H1 (cell line): ENCODE measurements at places on chromosomes 4 and X. TPM values are rescaled to one million over a fixed set of nuclear protein-coding genes. Genes with fewer than 3 reads are reported as not detected.

The ZXDB gene
- total RNA-seq: 6.1 and 6.7 TPM in 2 replicates

The AWAT2 gene
- not detected in 2 replicates for total RNA-seq

The EVC2 gene
- 5.9 and 6.4 TPM in 2 replicates for total RNA-seq

The CT47B1 gene
- not detected in 2 replicates for total RNA-seq

The PCYT1B gene
- 30.6 and 30.8 TPM in 2 replicates for total RNA-seq

The GPAT3 gene
- total RNA-seq: 1.8 and 2.0 TPM in 2 replicates

The USP46 gene
- total RNA-seq: 53.4 and 62.4 TPM in 2 replicates

The DGKK gene
- total RNA-seq: 17.7 and 19.2 TPM in 2 replicates

The CT45A3 gene
- not detected in 2 replicates for total RNA-seq

The SPIN2A gene
- total RNA-seq: 4.2 and 4.5 TPM in 2 replicates

The CENPVL1 gene
- total RNA-seq: 2.9 and 3.2 TPM in 2 replicates

GRCh38 chr4:5460106-5460801, 248.1 kb downstream of the EVC2 start:
- no peak overlapping the region for H3K27ac ChIP-seq
- no peak overlapping the region for H3K4me3 ChIP-seq
- no peaks in the 10 kb centered on the region for H3K27me3 ChIP-seq
- H3K36me3 ChIP-seq: no peaks in the 10 kb centered on the region
- peak; percentile 38 for DNase-seq
- no peaks in the 10 kb centered on the region for H3K4me1 ChIP-seq

DNA sequence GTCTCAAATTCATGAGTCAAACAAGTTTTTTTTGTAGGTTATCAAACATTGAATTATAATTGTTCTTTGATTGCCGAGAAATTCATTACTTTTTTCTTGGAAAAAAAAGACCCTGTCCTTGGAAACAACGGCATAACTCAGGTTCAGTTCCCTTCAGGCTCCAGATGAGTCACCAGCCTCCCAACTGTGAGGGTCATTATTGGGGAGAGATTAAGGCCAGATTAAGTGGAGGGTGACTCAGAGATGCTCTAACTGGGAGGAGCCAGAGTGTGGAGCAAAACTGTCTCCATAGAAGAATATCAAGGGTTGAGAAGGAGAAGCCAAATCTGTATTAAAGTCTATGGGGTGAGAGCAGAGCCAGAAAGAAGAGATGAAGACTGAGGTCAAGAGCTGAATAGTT, 9.6 kb downstream of the ADGRG4 start:
- no peak overlapping the region for H3K27ac ChIP-seq
- no peaks in the 10 kb centered on the region for H3K27me3 ChIP-seq
- H3K36me3 ChIP-seq: no peaks in the 10 kb centered on the region

DNA sequence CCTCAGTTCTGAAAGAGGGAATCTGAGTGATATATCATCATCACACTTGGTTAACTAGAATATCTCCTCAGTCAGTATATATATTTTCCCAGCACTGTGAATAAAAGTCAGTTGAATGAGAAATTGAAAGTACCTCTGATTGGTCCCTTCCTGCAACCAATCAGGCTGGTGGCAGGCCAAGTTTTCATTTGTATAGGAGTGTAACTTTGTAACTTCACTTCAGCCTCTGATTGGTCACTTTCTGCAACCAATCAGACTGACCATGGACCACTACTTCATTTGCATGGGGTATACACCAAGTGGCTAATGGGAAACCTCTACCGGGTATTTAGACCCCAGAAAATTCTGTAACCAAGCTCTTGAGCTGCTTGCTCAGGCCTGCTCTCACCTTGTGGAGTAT, 2.0 kb upstream of the PGK1 start:
- no peak for DNase-seq
- no peaks in the 10 kb centered on the region for H3K36me3 ChIP-seq
- no peaks in the 10 kb centered on the region; the same call in 1 of the 2 replicates for H3K4me1 ChIP-seq
- no peak overlapping the region for H3K4me3 ChIP-seq
- H3K27ac ChIP-seq: no peak overlapping the region

DNA sequence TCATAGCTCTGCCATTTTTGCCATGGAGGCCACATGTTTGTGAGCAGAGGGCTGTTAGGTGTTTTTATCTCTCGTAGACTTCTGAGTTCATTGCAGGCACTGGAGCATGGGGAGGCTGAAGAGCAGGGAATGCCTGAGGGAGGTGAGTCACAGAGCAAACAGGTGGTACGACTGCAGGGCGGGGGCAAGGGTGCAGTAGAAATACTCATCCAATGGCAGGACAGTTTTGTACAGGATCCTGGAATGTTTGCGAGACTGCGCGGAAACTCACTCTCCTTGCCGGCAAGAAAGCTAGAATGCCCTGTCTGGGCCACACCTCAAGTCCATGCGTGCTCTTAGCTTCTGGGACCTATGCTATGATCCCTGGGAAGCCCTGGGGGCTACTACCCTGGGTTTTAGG, 20.0 kb upstream of the VCX2 start:
- H3K4me3 ChIP-seq: no peak overlapping the region
- DNase-seq: no peak
- no peaks in the 10 kb centered on the region for H3K27me3 ChIP-seq
- no peaks in the 10 kb centered on the region for H3K4me1 ChIP-seq
- no peak overlapping the region for H3K27ac ChIP-seq
- H3K36me3 ChIP-seq: no peaks in the 10 kb centered on the region

GRCh38 chr4:153220682-153221395, 16.6 kb downstream of the TRIM2 start:
- peaks cover 8% of the 10 kb centered on the region for H3K27me3 ChIP-seq
- no peak overlapping the region for H3K4me3 ChIP-seq

- no peak overlapping the region for H3K4me3 ChIP-seq
- H3K27me3 ChIP-seq: no peaks in the 10 kb centered on the region
- no peaks in the 10 kb centered on the region for H3K4me1 ChIP-seq
- no peak for DNase-seq
Measured at GRCh38 chrX:44400588-44400987, 57.1 kb upstream of the EFHC2 start.

DNA sequence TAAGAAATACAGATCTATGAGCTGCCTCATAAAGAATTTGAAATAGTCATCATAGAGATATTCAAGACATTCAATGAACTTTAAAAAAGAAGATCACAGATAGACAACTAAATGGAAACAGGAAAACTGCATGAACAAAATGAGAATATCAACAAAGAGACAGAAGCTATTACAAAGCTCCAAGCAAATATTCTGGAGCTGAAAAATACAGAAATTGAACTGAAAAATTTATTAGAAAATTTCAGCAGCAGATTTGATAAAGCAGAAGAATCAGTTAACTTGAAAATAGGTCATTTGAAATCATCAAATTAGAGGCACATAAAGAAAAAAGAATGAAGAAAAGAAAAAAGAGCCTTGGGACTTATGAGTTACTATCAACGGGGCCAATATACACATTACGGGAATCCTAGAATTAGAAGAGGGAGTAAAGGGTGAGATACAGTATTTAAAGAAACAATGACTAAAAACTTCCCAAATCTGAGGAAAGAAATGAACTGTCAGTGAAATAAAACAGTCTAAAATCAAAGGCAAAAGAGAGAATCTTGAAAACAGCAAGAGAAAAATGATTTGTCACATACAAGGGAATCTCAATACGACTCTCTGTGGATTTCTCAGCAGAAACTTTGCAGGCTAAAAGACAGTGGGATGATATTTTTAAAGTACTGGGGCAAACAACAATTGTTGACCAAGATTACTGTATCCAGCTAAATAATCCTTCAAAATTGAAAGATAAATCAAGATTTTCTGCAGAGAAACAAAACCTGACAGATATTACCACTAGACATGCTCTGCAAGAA, 641.6 kb downstream of the ANKRD50 start:
- no peak overlapping the region for H3K4me3 ChIP-seq
- DNase-seq: no peak
- H3K36me3 ChIP-seq: no peaks in the 10 kb centered on the region; the same call in 1 of the 2 replicates
- H3K27ac ChIP-seq: no peak overlapping the region

- H3K27ac ChIP-seq: no peak overlapping the region
- H3K4me1 ChIP-seq: no peaks in the 10 kb centered on the region
- no peak for DNase-seq
- H3K4me3 ChIP-seq: no peak overlapping the region
- no peaks in the 10 kb centered on the region for H3K36me3 ChIP-seq
Measured at GRCh38 chr4:140336730-140337129, 36.7 kb upstream of the SCOC start.

GRCh38 chr4:77143091-77143490, 13.9 kb upstream of the CCNG2 start:
- H3K27ac ChIP-seq: no peak overlapping the region

- H3K4me3 ChIP-seq: no peak overlapping the region
- no peak overlapping the region for H3K27ac ChIP-seq
- no peaks in the 10 kb centered on the region for H3K27me3 ChIP-seq
- DNase-seq: no peak
- H3K4me1 ChIP-seq: no peaks in the 10 kb centered on the region
Measured at GRCh38 chrX:87299563-87300160, 217.9 kb upstream of the KLHL4 start.

- H3K4me3 ChIP-seq: no peak overlapping the region
- no peaks in the 10 kb centered on the region for H3K4me1 ChIP-seq
- no peaks in the 10 kb centered on the region for H3K27me3 ChIP-seq
- H3K36me3 ChIP-seq: no peaks in the 10 kb centered on the region
- H3K27ac ChIP-seq: no peak overlapping the region
Measured at GRCh38 chr4:131296192-131296591, 1852.9 kb upstream of the PCDH10 start.
